ENCODE measurements at places on chromosomes 5 and 9. TPM values are rescaled to one million over a fixed set of nuclear protein-coding genes. Genes with fewer than 3 reads are reported as not detected.

- no peaks in the 10 kb centered on the region for H3K27me3 ChIP-seq
- H3K36me3 ChIP-seq = no peaks in the 10 kb centered on the region
- H3K4me1 ChIP-seq = no peaks in the 10 kb centered on the region
- no peak overlapping the region for H3K27ac ChIP-seq
- DNase-seq = no peak
Observed at GRCh38 chr5:10036136-10036815, 213.4 kb downstream of the ATPSCKMT start.

DNA sequence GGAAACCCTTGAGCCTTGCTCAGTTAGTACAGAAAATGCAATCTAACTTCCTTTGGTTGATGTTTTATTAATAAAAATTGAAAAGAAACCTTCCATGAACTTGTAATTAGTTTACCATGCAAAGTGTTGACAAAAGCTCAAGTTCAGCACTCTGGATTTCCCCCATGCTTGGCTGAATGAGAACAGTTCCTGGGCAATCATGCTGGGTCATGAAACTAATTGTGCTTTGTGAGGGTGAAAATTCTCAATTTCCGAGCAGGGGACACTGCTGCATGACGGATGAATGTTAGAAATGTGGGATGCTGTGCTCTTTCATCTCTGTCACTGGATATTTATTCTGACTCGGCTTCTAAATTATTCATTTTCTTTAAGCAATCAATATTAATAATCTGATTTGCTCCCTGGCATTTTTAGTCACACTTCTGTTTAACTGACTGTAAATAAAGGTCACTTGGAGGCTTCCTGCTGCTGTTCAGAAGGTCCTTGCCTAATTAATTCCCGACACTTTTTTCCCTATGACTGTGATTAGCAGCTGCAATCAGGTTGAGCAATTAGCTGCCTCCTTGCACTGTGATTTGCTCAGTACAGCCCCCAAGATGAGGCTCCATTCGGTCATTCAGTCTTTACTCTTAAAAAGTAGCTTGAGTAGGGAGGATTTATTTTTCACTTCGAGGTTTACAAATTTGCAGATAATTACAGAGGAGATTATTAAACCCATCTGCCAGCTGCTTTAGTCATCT lies 678.1 kb upstream of the ZNF608 start:
- H3K27ac ChIP-seq = no peak overlapping the region
- H3K4me1 ChIP-seq = no peaks in the 10 kb centered on the region

DNA sequence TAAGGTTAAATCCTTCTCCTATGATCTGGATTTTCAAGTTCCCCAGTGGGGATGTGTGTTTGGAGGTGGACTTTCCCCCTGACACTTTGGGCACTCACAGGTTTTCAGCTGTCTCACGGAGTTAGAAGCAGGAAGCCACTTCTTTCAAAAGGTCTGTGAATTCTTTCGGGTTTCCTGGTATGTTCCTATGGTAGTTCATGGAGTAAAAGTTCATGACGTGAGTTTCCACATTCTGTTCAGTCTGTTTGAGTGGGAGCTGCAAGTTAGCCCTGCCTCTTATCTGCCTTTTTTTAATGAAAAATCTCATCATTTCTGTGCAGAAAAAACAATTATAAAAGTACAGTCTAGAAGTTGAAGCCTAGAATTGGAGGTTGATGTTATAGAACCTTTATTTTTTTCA lies 24.9 kb upstream of the SNCAIP start:
- H3K27me3 ChIP-seq = no peaks in the 10 kb centered on the region
- DNase-seq = no peak
- no peak overlapping the region for H3K4me3 ChIP-seq
- no peaks in the 10 kb centered on the region for H3K4me1 ChIP-seq
- no peak overlapping the region for H3K27ac ChIP-seq

- H3K27me3 ChIP-seq = no peaks in the 10 kb centered on the region
- no peak overlapping the region for H3K4me3 ChIP-seq
- no peaks in the 10 kb centered on the region for H3K4me1 ChIP-seq
- no peak for DNase-seq
- no peak overlapping the region for H3K27ac ChIP-seq
- no peaks in the 10 kb centered on the region for H3K36me3 ChIP-seq
Observed at GRCh38 chr5:100448111-100448528, 87.1 kb upstream of the FAM174A start.

- H3K36me3 ChIP-seq = peaks cover 9% of the 10 kb centered on the region
- no peak for DNase-seq
- no peak overlapping the region for H3K27ac ChIP-seq
Observed at GRCh38 chr9:34685591-34685990, 5.5 kb downstream of the CCL19 start.

SLC27A6 gene
- total RNA-seq = 61.1 TPM
